ENCODE measurements at places on chromosomes 5 and 9.

DNA sequence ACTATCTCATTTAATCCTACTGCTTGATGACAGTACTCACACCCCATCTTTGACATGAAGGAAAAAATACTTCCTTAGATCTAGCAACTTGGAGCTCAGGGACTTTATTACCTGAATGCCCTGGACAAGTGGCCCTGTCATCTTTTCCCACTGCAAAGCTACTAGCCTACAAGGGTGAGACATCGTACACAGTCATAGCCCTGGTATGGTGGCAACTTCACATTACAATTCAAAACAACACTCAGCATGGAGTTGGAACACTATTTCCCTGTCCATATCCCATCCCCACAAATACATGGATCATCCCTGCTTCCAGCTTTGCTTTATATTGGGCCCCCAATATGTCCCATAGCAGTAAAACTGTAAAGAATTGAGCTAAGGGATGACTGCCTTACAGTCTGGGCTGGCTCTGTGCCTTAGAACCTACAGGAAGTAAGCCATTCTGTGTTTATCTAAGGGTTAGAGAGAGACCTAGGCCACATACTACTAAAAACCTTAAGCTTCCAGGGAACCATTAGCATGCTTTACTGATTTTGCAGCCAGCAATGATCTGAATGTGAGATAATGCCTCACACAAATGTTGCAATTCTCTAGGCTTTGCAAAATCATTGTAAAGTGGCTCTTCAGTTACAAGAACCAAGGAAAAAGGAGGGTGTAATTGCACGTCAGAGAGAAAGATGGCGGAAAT, 55.9 kb downstream of the OTULIN start:
- no peak for DNase-seq

DNA sequence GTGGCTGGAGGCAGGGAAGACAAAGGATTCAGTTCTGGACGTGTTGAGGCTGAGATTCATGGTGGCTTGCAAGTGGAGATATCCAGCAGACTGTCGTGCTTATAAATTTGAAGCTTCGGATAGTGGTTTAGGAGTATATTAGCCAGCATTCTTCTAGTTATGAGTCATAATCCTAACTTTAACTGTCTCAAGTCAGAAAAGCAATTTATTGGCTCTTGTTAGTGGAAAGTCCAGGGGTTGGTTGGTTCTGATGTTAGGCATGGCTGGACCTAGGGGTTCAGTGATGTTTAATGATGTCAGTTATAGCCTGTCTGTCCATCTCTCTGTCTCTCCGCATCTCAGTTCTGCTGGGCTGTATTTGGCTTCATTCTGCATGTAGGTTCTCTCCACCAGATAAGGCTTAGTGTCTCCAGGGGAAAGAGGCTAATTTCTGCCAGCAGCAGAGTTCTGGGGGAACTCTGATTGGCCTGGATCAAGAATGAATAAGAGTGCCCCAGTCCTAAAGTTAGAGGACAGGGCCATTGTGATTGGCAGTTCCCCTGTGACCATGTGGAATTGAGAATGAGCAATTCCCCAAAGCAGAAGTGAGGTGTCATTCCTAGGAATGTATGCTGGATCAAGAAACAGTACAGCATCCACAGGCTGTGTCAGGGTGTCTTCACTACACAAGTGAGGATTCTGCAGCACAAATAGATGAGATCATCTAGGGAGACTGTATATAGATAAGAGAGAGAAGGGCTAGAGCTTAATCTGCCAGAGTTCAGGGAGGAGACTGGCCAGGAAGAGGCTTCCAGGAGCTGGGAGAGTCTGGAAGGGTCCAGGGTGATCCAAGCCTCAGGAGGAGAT, 72.9 kb upstream of the SHB start:
- no peak for DNase-seq

DNA sequence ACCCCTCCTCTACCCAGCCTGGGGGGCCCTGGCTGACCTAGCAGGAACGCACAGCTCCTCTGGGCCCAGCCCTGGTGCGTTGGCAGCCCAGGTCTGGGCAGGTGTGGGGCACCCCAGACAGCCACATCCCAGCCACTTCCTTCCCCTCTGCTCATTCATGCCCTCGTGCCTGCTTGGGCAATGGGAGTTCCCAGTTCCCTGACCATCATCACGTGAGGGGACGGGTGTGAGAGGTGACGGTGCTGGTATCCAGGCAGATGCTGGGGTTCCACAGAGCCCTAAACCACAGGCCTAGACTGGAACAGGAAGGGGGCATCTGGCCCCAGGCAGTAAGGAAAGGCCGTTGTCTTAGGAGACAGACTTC, 8.4 kb downstream of the RALGDS start:
- DNase-seq, result peak; percentile 32

DNA sequence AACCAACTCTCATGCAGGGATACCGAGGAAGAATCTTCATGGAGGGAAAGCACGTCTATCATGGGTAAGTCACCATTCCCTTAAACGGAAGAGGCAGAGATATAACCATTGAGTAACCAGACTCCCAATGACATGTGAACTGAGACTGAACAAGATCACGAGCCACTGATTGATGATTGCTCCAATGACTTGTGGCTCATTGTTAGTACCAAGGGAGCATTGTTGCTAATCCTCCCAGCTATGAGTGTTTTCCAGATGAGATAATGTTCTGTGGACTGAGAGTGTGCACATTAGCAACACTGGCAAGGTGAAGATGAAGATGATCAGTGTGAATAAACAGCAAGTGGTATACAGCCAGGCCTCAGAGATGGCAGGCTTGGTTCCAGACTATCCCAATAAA, 219.2 kb upstream of the MAP3K1 start:
- no peak for DNase-seq

- no peak for DNase-seq
These were observed 1.2 kb upstream of the ADGRV1 start for GRCh38 chr5:90557391-90557790.

DNA sequence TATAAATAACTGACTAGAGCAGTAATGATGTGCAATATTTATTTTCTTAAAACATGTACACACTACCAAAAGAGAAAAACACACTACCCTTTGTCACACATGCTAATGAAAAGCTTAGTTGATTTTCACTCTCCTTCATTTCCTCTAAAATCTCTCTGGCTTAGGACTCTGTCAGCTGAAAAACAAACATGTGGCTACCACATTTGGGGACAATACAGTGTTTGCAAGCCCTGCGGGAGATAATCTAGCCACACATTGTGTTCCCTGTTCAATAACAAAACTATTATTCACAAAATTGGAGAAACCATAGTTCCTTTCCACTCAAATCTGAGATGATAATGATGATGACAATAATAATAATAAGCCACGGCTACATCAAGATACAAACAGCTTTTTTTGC, 3.5 kb upstream of the LOX start:
- no peak for DNase-seq

- no peak for DNase-seq
These were observed 961.1 kb upstream of the EDIL3 start for GRCh38 chr5:85345818-85346217.

DNA sequence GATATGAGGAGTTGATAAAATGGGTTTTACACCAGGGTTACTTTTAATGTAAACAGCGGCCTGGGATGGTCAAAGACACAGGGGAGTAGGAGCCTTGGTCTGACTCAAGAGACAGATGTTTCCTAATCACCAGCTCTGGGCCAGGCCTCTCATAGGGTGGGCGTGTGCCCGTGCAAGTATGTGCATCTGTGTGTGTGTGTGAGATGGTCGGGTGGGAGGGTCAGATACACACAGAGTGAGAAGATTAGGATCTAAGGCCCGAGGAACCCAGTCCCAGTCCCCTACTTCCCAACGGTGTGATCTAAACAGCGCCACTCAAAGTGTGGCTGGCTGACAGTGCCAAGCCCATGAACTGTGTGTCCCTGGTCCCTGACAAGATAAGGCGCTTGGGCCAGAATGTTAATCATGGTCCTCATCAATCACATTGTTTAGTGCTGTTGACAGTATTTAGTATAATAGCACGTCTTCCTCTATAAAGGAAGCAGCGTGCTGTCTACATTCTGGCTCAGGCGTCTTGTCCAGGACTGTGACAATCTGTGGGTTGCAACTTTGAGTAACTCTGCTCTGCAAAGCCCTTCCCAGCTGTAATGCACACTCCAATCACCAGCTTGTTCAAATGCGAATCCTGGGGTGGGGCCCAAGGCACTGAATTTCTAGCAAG, 173.7 kb downstream of the DAB2IP start:
- DNase-seq, result no peak

GRCh38 chr5:53261245-53261644, 151.7 kb upstream of the MOCS2 start:
- DNase-seq, result no peak

DNA sequence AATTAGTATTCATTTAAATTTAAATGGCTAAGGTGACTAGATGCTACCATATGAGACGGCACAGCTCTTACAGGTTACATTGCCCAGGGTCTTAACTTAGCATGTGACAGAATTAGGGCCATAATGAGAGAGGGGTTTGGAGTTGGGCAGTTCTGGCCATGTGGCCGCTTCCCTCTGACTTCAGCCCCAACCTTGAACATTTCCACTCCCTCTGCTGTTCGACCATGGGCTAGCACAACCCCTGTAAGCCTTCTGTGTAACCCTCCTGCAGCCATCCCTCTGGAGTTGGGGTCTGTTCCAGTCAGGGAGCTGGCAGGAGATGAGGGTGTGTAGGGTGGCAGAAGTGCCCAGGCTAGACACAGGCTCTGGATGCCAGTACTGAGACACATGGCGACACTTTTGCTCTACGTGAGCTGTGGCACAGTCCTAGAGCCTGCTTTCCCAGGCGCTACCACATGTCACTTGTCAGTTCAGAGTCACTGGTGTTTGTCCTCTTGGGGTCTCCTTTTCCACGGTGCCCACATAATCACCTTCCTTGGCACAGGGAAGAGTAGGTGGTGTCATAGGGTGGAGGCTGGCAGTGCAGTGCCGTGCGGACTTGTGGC, 128.7 kb upstream of the PITX1 start:
- DNase-seq, result no peak

- no peak for DNase-seq
These were observed 7.4 kb upstream of the SLC2A8 start for GRCh38 chr9:127389381-127390247.

DNA sequence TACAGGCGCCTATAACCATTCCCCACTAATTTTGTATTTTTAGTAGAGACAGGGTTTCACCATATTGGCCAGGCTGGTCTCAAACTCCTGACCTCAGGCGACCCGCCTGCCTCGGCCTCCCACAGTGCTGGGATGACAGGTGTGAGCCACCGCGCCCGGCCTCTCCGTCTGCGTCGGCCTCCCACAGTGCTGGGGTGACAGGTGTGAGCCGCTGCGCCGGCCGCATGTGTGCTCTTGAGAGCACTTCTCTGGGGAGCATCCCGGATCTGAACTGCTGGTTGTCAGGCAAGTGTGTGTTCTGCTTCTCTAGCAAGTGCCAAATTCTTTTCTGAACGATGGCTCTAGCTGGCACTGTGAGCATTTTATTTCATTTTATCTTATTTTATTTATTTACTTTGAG, 3.7 kb upstream of the ENTPD2 start:
- no peak for DNase-seq

DNA sequence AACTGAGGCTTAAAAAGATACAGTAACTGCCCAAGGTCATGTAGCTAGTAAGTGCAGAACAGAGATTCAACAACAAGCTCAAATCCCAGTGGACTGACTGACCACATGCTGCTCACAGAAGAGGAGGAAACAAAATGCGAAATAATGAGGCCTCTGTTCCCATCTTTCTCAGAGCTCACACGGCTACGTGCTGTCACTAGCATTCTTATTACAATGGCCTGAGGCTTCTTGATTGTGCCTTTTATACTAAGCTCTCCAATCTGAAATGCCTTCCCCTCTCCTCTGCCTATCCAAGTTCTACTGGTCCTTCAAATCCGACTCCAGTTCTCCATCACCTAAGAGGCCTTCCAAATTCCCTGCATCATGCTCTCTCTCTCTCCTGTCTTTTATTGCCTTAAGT, 26.0 kb downstream of the SGTB start:
- DNase-seq, result no peak

DNA sequence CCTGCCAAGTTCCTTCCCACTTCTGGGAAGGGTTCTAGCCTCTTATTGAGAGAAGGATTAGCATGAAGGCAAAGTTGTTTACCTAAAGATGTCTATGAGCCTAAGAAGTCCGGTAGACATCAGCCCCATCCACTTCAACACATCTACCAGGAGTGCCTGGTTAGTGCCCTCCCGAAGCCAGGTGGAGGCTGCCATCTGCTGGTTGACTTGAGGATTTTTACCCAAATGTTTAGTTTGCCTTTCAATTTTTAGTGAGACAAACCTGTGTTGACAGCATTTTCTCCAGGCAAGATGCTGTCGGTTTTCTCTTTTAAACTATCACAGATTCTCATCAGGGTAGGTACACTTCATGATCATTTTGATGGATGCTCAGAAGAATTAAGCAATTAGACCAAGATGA, 83.6 kb upstream of the TNFSF8 start:
- DNase-seq, result peak; percentile 79

Measured in activated CD4-positive, alpha-beta T cell treated with anti-CD3 and anti-CD28 coated beads, Interleukin-2, amount 50 U/mL, for 48 hours (primary cell).